ENCODE measurements at places on chromosomes 5 and 9.

- DNase-seq = no peak
Observed at GRCh38 chr5:100502684-100503083, 32.5 kb upstream of the FAM174A start.

- DNase-seq = no peak
Observed at GRCh38 chr9:83972286-83972685, 7.7 kb downstream of the HNRNPK start.

DNA sequence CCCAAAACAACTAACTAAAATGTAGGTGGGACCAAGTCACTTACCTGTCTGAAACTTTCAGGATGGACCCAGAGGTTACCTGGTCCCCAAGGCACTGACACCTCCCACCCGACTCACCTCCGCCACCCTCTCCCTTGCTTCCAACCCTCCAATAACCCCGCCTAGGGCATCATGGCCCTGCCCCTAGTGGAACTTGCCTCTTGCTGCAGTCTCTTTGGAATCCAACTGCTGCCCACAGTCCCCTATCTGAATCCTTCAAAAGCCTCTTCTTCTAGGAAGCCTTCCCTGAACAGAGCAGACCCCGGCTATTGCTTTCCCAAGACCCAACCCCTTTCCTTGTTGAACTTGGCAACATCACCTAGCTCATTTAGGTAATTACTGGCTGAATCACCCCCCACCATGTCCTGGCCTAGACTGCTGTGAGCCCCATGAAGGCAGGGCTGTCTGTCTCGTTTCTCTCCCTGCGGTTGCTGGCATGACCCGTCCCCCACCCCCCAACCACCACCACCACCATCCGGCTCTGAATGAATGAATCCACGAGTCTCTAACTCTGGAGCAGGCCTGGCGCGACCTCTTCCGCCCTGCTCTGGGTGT, 9.4 kb downstream of the CRB2 start:
- peak; percentile 52 for DNase-seq

DNA sequence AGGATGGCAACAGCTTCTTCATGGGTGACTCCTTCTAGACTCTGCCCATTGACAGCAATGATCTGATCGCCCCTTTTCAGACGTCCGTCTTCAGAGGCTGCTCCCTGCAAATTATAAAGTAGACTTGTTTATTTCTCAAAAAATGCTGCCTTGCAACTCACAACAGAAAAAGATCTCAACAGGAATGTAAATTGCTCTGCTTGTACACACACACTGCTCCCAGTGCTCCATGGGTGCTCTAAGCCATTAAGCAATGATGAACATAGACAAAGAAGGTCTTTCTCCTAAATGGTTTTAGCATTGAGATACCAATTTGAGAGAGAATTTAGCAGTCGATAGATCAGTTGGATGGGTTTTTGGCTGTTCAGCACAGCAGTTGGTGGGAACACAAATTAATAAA, 172.5 kb downstream of the MPDZ start:
- DNase-seq = no peak

DNA sequence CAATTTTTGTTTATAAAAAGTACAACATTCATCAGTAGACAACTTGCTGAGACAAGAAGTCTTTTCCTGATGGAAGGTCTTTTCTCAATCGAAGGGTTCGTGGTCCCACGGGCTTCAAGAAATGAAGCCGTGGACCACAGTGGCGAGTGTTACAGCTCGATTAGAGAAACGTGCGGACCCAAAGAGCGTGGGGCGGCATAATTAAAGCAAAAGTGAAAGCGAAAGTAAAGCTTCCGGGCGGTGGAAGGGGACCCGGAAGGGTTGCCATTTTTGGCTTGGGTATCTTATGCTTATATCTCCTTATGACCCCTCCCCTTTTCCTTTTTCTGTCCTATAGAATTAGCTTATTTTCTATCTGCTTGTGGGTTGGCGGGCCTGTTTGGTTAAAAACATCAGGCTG, 2309.4 kb upstream of the ACO1 start:
- DNase-seq = no peak

DNA sequence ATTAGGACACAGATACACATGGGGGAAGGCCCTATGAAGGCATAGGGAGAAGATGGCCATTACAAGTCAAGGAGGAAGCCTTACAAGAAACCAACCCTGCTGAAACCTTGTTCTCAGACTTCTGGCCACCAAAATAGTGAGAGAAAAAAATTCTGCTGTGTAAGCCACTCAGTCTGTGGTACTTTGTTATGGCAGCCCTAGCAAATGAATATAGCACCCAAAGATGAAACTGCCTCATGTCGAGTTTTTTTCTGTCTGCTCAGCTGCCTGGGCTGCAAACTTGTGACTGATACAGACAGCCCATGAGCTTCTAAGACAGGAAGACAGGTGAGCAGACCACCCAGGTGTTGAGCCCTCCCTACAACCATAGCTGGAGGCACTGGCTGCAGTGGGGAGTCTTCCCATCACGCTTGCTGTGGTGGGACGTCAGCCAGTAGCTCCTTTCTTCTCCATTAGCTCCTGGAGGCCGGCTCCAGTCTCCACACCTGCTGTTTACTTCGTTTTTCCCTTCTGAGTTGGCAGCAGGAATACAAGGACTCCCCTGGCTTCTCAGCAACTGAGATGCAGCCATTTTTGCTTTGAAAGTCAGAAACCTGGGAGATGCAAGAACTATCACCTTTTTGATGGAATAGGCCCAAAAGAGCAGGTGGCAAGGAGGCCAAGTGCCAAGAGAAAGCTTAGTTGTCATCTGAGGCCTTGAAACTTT, 164.9 kb downstream of the SEMA6A start:
- no peak for DNase-seq

DNA sequence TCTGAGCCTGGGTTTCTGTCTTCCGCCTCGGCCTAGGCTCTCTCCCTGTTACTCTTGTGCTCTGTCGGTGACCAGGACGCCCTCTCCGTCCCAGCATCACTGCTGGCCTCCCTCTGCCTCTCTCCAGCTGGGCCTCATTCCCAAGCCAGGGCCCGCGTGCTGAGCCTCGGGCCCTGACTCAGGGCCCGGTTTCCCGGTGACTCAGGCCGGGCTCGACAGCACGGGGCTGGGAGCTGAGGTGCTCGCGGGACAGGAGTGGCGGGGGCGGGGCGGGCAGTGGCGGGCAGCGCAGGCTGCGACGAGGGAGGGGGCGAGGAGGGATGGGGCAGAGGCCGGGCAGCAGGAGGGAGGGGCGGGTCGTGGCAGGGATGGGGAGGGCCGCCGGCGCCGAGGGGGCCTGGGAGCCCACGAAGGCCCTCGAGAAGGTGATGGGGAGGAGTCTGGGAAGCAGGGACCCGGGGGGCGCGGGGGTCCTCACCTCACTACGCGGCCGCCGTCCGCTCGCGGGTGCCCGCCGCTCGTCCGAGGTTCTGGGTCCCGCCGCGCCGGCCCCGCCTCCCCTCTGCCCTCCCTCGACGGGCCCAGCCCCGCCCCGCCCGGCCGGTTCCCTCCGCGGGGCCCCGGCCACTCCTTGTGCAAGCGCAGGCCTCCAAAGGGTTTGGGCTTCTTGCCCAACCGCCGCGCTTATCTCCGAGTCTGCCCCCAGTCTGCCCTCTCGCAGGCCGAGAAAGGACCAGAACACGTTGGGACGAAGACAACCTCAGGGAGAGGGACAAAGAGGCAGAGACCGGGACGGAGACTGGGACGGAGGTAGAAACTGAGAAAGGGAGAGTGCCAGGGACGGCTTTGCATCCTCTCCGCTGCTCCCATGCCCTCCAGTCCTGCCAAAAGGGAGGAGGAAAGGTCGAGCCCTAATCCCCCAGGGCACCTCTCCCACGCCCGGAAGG, at the start of gene ARAP3:
TSS of gene ARAP3 (minus strand) at position 536 of the 947 bp plus-strand sequence. CDS start 1,744 bp downstream, outside the sequence.
- DNase-seq = peak; percentile 66

GRCh38 chr5:93915142-93915553, 173.7 kb upstream of the POU5F2 start:
- DNase-seq = no peak

GRCh38 chr5:130526708-130527107, 622.4 kb downstream of the CHSY3 start:
- DNase-seq = no peak

- DNase-seq = no peak
Observed at GRCh38 chr9:35935261-35935660, 22.7 kb downstream of the OR2S2 start.

- DNase-seq = no peak
Observed at GRCh38 chr9:127796225-127796813, 6.4 kb upstream of the FPGS start.

- DNase-seq = no peak
Observed at GRCh38 chr9:120740132-120740531, 25.9 kb upstream of the MEGF9 start.

GRCh38 chr5:80865551-80865950, 94.6 kb upstream of the RASGRF2 start:
- no peak for DNase-seq

DNA sequence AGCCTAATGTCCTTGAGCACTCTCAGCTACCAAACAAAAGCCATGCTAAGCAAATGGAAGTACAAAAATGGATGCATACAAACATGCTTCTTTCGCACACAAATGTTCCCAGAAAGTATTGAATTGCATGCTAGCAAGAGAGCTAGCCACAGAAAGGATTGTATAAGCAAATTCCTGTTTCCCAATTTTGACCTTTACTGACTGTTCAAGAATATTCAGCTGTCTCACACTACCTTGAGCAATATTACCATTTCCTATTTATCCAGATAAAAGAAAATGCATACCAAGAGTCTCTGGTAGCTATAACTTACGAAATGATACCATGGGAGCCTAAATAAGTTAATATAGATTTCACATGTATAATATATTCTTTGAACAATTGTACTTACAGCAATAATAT, 264.6 kb downstream of the TMEM167A start:
- no peak for DNase-seq

- DNase-seq = no peak
Observed at GRCh38 chr9:6147846-6148245, 67.8 kb upstream of the IL33 start.

DNA sequence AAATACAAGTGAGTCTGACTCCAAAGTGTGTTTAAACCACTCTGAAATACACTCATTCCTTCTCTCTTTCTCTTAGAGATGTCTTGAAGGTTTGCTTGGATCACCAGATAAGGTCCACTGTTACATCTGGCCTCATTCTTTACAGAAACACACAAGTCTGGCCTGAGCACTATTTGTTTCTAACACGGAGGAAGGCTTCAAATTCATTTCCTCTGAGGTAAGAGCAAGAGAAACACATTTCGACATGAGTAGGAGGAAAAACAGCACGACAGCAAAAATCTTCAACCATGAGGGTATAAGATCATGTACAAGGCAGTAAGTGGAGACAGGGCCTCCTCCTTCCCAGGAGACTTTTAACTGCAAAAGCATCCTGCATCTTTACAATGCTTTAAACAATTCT, 8.0 kb downstream of the SIL1 start:
- no peak for DNase-seq

DNA sequence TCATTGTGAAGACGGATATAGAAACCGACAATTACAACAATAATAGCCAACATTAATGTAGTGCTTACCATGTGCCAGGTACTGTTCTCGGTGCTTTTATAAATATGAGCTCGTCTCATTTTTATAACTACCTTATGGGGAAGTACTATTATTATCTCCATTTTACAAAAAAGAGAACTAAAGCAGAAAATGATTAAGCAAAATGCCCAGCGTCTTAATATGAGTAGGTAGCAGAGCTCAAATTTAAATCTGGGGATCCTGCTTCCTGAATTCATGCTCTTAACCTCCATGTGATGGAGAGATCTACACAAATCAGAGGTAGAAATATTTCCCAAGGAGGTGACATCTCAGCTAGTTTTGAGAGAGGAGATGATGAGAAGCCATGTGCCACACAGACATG, 256.9 kb downstream of the TRIM32 start:
- no peak for DNase-seq

- DNase-seq = peak; percentile 96
Observed at GRCh38 chr5:72065751-72066255, 41.5 kb upstream of the MAP1B start.

- DNase-seq = no peak
Observed at GRCh38 chr5:132238901-132239500, 11.3 kb upstream of the P4HA2 start.

DNA sequence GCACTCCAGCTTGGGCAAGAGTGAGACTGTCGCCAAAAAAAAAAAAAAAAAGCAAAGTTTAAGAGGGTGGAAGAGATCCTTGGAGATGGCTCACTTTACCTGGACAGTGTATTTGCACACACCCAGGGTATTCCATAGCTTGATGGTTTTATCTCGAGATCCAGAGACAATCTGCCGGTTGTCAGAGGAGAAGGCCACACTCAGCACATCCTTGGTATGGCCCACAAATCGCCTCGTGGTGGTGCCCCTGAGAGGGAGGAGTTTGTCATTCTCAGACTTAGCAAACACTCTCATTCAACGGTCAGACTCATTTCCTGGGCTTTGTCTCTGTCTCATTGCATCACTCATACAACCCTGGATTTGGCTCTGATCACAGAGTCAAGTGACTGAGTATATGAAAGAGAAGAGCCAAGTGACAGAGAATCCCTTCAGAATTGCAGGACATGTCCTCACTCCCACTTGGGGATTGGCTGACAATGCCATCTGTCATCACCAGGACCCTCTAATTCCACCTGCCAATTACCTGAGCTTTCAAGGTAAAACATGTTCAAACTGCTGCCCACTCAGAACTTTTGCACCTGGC, 2.2 kb downstream of the RACK1 start:
- no peak for DNase-seq

GRCh38 chr5:38466424-38467189, 89.8 kb downstream of the LIFR start:
- DNase-seq = no peak

GRCh38 chr5:141857226-141857625, 21.0 kb downstream of the PCDH1 start:
- DNase-seq = no peak

GRCh38 chr5:172546196-172546595, 91.9 kb upstream of the SH3PXD2B start:
- DNase-seq = no peak

- DNase-seq = no peak
Observed at GRCh38 chr5:157271740-157272271, 5.9 kb downstream of the CYFIP2 start.

- DNase-seq = peak; percentile 98
Observed at GRCh38 chr5:102296178-102296817, at the start of gene SLCO4C1. TSS of gene SLCO4C1 (minus strand) at chr5:102296284. CDS start at chr5:102296262, 22 bp downstream.

DNA sequence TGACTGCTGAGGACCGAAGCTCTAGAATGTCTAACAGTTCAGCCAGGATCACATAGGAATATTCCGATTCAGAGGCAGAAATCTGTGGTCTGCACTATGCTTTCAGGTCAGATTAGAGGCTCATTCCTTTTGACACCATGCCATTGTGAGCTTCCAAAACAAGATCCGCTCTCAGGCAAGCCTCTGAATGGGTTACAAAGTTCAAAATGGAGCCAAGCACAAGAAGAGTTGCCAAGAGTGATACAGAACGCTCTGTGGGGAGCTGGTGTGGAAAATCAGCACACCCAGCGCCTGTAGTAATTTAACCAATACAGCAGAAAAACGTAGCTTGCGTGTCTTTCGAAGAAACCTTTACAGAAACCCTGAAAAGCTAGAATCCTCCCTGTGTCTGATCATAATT, 33.3 kb upstream of the FAT2 start:
- no peak for DNase-seq

DNA sequence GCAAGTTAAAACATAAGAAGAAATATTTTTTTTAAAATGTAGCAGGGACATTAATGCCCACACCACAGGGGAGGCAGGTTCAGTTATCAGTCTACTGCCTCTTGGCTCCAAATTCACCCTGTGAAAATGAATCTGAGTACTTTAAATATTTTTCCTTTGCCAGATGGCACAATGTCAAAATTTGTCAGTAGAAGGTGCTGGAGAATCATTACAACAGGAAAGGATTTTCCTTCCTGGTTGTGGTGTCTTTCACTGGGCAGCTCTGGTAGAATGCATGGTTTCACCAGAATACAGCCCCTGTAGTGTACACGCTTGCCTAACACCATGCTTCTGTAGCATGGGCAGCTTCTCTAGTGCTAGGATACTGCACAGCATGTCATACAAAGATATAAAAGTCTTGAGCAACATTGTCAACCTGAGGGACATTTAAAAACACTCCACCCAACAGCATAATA, 9.7 kb upstream of the SREK1 start:
- no peak for DNase-seq
